ENCODE measurements at places on chromosomes 5 and 9.
A peak's percentile ranks its signal among the peaks of the same experiment; 100 is the strongest.

DNA sequence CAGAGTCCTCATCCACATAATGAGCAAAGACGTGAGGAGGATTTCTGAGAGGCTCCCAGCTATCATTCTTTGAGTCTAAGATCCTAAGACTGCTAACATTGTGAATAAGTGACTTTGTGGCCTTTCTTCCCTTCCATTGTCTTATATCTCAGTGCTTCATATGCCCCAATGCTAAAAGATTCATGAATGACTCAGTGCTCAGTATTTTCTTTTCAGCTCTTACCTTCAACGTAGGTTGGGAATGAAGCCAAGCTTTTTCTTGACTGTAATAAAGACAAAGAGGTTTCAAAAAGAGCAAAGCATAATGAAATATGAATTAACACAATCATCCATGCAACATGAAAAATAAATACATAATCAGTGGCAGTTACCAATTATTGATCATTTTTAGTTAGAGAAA is 146.4 kb downstream of the ENTREP1 start:
- no peak for ATAC-seq

- ATAC-seq: no peak
Observed at GRCh38 chr5:52690236-52690768, 97.4 kb upstream of the ITGA1 start.

- ATAC-seq: no peak
Observed at GRCh38 chr5:54956922-54957321, 28.5 kb downstream of the ESM1 start.

DNA sequence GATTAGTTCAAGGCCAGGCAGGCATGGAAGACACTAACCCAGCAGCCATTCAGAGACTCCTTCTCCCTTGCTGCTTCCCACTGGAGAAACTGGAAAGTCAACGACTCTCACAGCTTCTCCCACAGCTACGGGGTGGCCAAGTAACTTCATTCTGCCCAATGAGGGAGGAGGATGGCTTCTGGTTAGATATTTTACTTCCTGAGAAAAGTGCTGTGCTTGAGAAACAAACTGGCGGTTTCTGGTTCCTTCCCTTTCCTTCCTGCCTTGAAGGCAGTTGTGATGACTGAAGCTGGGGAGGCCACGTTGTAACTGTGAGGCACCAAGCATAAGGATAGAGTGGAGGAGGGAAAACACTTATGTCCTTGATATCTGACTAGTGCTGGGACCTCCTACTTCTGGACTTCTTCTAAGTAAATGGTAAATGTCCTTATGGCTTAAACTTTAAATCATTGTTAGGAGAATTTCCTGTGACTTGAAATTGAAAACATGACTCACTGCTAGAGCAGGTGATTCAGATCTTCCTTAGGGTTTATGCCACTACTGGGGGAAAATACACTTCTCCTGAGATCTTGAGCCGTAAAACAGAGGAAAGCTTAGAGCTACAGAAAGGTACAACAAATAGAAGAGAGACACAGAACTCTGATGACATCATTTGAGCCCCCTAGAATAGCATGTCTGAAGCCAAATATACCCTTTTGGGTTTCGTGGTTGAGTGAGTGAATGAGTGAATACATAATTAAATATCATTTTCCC is 3.1 kb upstream of the GNPDA1 start:
- peak; percentile 68 for ATAC-seq

DNA sequence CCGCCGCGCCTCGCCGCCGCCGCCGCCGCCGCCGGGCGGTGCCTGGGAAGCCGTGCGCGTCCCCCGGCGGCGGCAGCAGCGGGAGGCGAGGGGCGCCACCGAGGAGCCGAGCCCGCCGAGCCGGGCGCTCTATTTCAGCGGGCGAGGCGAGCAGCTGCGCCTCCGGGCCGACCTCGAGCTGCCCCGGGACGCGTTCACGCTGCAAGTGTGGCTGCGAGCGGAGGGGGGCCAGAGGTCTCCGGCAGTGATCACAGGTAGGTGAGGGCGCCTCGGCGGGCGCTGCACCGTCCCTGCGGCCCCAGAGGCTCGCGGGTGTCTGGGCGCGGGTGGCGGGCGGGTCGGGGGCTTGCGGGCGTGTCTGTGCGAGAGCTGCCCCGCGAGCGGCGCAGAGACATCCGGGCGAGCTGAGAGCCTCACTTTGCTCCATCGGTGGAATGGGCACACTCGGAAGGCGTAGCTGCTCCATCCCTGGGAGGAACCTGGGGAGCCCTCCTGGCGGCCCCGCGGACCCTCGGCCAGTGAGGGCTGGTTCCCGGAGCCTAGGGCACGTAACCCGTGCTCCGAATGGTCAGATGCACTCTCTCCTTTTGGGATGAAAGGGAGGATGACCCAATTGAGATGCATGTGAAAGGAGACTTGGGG is 864 bp downstream of the PAPPA start:
- ATAC-seq: no peak

DNA sequence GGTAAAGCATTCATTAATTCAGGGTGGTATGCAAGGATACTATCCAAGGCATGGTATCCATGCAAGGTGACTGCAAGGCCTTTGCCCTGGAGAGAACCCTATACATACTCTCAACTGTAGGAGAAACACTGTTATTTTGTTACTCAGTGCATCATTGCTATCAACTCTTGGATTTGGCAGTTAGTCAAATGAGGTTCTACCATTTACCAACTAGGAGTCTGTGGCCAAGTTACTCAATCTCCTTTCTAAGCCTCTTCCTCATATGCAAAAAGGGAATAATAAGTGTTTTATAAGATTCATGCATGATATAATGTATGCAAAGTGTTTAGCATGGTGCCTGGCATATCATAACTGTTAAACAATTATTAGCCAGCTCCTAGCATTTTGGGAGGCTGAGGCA is 4.0 kb downstream of the PCDHGC3 start:
- ATAC-seq: no peak

DNA sequence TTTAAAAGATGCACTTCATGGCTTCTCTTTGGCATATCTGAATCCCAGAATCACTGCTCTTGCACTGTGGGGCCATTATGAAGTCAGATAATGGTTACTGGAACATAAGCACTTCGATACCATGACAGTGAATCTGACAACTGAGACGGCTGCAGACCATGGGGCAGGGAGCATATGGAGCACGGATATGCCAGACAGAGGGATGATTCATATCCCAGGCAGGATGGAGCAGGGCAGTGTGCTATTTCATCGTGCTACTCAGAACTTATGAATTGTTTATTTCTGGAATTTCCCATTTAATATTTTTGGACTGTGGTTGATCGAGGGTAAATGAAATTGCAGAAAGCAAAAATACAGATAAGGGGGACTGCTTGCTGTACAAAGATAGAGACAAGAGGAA is 145.0 kb downstream of the EGFLAM start:
- ATAC-seq: no peak

DNA sequence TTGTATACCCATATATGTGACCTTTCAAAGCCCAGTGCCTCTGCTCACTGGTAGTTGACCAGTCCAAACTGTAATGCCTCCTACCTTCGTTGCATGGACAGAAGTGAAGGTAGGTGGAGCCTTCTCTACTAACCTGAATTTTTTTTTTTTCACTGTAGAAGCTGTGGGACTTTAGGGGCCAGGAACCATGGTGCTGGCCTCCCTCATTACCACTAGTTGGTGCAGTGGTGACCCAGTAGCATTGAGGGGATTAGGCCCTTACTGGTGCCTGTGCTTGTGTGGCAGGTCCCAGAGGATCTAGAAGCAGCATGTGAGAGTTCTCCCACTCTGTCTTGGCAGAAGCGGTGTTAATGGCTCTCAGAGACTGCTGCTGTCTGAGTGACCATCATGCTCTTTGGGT is 2.3 kb downstream of the RALGPS1 start:
- no peak for ATAC-seq

- ATAC-seq: no peak
Observed at GRCh38 chr5:4220016-4220415, 624.4 kb downstream of the IRX1 start.

DNA sequence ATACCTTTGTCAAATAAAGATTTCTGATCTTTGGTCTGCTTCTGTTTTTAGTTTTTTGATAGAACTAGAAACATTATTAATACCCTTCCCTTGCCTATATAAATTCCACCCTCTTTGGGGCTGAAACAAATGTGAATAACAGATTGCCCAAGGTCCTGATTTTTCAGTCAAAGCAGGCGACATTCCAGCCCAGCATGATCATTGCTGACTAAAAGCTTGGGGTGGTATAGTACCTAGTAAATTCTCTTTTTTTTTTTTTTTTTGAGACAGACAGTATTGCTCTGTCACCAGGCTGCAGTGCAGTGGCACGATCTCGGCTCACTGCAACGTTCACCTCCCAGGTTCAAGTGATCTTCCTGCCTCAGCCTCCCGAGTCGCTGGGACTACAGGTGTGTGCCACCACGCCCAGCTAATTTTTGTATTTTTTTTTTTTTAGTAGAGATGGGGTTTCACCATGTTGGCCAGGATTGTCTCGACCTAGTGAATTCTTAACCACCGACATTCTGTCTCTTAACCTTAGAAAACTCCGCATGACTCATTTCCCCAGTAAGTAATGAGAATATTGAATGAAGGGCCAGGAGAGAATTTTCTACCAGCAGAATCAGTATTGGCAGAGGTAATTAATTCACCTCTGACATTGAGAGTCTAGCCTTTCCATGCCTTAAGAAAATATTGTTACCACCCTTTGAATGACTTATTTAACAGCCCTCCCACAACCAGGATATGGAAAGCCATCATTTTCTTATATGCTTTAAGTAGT is 226.4 kb downstream of the GNA14 start:
- no peak for ATAC-seq

GRCh38 chr5:53429706-53430105 is 50.7 kb upstream of the FST start:
- no peak for ATAC-seq

- no peak for ATAC-seq
Observed at GRCh38 chr9:102609461-102609860, 385.7 kb upstream of the CYLC2 start.

DNA sequence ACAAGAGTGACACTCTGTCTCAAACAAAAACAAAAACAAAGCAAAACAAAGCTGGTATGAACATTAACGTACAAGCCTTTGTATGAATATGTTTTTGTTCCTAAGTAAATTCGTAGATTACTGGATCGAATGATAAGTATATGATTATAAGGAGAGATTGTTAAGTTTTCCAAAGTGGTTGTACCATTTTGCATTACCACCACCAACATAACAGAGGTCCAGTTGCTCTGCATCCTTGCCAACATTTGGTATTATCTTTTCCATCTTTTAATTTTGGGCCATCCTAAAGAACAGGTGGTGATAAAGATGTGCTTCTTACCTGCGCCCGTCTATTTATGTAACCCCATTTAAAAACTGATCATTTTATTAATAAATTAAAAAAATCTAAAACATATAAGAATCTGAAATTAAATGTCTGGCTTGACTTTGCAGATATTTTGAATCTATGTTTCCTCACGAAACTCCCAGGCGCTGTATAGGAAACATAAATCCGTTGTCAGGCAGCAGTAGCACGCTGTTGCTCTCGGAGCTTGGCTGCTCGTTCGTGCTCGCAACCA is 593 bp upstream of the NAA35 start:
- ATAC-seq: no peak

DNA sequence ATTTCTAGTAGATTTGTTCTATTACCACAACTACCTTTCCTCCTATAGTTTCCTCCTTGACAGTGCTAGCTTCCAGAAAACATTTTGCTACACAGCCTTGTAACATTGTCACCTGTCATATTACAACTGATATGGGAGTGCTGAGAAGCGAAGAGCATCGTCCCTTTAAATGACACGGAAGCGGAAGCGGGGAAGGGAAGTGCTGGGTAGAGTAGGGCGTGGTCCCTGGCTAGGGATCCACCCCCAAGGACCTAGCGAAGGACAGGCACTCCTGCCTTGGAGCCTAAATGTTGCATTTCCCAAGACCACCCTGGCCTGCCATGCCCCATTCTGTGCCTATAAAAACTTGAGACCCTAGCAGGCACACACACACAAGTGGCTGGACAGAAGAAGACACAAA is 57.4 kb upstream of the RANBP6 start:
- ATAC-seq: no peak

GRCh38 chr5:127040796-127041520 is 10.6 kb upstream of the MARCHF3 start:
- ATAC-seq: no peak

All from activated T-helper 17 cell treated with anti-CD3 and anti-CD28 coated beads, Interleukin-2, amount 50 U/mL, for 72 hours (primary cell).